ENCODE measurements at places on chromosomes 12 and 14.

DNA sequence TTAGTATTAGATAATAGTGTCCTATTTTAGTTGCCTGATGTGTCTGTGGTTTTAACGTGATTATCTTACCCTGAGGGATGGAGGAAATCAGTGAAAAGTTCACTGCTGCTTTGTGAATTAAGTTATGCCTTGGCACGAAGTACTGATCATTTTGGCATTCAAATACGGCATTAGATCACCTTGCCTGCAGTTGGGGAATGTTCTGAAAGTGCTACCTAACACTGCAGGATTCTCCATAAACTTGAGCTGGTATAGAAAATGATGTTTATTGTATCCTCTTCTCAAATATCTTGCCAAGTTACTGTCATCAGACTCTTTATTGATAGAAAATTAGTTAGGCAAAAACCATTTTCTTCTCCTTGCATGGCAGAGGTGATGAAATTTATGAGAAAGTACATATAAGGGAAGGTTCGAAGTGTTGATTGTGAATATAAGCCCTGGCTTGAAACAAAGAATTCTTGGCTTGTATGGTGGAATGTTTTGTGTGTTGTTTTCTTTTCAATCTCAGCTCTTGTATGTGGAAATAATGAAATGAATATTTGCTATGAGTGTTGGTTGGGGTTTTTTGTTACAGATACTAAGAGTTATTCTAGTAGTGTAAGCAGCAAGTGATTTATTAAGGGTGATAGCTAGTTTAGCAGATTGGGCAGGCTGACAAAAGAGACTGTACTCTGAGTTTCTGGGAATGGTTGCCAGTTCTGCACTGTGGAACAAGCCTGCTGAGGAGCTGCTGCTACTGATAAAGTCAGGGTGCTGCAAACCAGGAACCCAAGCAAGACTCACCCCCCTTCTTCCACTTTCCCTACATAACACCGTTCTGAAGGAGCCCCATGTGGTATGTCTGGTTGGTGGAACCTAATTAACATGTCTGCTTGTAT lies 448.3 kb downstream of the PCNX1 start:
- DNase-seq, result no peak

GRCh38 chr14:66008631-66009030 lies 477.5 kb upstream of the CCDC196 start:
- no peak for DNase-seq

DNA sequence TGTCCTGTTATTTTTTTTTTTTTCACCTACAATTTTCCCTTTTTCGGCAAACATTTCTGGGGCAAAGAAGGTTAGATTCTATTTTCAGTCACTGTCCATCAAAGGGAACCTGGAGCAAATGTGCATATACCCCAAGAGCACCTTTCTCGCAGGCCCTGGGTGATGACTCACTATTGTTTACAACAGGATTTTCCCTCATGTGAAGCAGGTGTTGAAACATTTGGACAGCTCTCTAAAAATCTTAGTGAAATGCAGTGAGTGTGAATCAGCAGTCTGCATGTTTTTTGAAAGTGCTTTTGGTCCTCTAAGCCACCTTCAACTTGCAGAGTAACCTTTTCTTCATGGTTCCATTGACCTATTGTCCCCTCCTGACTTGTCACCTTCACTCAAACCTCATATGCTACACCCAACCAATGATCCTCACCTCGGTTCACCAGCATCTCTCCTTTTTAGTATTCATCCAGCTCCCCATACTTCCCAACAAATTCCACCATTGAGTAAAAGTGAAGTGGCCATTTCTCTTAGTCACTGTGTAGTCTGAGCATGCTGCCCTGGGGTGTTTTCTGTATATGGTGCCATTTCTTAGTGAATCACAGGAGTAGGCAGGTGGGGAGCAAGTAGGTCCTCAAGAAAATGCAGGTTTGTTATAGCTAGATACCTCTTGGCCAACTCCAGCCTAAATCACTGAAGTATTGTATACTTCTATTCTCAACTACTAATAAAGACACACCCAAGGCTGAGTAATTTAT lies 260.2 kb downstream of the BMP4 start:
- no peak for DNase-seq

- DNase-seq, result no peak
Observed at GRCh38 chr14:69360438-69361108, 37.5 kb downstream of the ERH start.

DNA sequence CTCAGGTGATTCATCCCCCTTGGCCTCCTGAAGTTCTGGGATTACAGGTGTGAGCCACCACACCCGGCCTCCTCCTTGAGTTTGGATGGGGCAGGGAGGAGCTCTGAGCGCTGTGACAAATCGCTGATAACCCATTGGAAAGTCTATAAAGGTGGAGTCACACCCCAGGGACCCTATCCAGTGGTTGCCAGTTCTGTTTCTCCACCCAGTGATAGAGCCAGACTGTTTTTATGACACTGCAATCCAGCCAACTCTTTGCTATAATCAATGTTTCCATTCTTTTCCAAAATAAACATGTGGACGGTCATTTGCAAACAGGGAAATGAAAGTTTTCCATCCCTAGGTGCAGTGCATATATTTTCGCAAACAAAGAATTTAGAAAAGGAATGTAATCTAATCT lies 142.0 kb upstream of the PELI2 start:
- no peak for DNase-seq

- no peak for DNase-seq
Observed at GRCh38 chr12:23005387-23005786, 380.4 kb downstream of the ETNK1 start.

GRCh38 chr12:120851444-120851843 lies 52.7 kb downstream of the SPPL3 start:
- no peak for DNase-seq

DNA sequence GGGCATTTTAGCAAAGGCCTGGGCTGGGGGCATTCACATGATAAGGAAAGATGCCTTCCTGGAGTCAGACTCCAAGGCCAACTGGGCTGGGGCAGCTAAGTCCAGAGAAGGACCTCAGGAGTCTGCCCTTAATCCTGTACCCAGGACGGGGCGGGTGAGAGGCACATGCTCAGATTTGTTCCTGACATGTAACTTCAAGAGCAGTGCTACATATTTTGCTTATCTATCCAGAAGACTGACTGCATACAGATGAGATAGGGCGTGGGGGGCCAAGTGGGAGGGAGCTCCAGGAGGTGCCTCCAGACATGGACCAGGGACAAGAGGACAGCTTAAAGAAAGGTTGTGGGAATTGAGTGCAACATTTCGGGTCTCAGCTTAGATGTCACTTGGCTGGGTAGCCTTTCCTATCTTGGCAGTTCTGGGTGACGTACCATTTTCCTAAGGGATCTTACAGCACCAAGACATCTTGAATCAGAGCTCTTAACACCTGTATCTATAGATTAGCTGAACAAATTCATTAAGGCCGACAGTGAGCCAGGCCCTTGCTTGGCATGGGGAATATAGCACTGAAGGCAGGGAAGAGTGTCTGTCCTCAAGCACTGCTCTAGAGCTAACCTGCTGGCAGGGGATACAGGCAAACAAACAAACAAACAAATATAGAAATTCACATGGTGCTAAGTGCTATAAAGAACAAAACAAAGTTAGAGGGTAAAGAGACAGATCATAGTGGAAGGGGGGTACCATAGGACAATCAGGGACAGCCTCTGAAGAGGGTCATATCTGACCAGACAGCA lies 61.2 kb downstream of the PTPN21 start:
- no peak for DNase-seq

GRCh38 chr12:89411846-89412245 lies 59.5 kb upstream of the DUSP6 start:
- no peak for DNase-seq

- DNase-seq, result no peak
Observed at GRCh38 chr14:65239143-65239937, 137.0 kb upstream of the MAX start.

- no peak for DNase-seq
Observed at GRCh38 chr12:74321381-74321780, 216.3 kb upstream of the ATXN7L3B start.

GRCh38 chr12:6768990-6769389 lies 2.8 kb downstream of the PTMS start:
- DNase-seq, result no peak

All from activated CD8-positive, alpha-beta memory T cell treated with anti-CD3 and anti-CD28 coated beads for 4 hours (primary cell).